CD4-positive, alpha-beta T cell treated with Interferon alpha-2 for 1 hour (primary cell): ENCODE measurements at places on chromosomes 12 and 14.

- peak; percentile 58 for DNase-seq
These were observed 4.8 kb downstream of the GUCY2C start for GRCh38 chr12:14691560-14691959.

GRCh38 chr14:100708425-100709288 lies 18.0 kb upstream of the DLK1 start:
- no peak for DNase-seq

GRCh38 chr12:107131832-107132616 lies 38.7 kb upstream of the CRY1 start:
- DNase-seq = peak; percentile 63

GRCh38 chr12:20701106-20701505 lies 6.0 kb downstream of the SLCO1C1 start:
- DNase-seq = no peak

DNA sequence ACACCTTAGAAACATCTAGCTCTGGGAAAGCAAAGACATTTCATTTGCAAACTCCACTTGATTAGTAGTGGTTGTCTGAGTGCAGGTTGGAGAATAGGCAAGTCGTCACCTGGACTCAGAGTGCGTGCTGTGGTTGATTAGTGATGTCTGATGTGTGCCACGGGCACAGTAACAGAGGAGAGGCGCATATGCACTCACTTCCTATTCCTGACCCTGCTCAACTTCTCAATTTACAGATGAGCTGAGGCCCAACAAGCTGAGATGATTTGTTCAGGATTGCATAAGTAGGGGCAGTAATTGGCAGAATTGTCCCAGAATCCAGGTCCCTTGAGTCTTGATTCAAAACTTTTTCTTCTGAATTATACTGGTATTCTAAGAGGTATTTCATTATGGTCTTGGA lies 44.9 kb downstream of the ADCK1 start:
- no peak for DNase-seq

DNA sequence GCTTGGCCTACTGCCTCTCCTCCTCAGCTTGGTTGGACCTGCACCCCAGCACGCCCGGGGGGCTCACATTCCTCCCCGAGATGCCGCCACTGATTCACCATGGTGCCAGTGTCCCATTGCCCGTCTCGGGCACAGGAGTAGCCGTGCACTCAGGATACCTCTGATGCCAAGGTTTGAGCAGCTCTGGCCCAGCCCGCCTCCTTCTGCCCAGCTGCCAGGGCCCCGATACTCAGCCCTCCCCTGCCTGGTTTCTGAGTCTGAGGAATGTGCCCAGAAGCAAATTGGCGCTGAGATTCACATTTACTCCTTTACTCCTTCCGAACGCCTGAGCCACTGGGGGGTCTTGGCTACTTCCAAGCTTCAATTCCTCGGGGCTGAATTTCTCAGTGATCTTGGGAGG lies 63.5 kb downstream of the NINJ2 start:
- DNase-seq = no peak

GRCh38 chr12:123942911-123943648 lies 29.6 kb downstream of the CCDC92 start:
- DNase-seq = no peak

DNA sequence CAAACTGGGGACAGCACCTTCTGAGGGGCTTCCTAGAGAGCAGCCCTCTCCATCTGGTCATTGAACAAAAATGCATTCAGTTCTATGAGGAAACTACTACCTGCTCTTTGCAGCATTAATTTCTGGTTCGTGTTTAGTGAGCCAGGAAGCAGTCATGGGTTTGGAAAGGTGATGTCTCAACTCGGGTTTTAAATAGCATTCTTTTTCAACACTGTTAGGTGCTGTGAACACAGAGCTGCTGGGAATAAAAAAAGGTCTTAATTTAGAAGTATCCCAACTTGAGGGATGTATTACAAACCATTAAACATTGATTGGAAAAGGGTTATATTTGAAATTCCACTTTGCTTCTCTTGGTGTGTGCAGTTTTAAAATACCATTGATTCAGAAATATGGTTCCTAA lies 9.3 kb downstream of the MYO1H start:
- no peak for DNase-seq

- no peak for DNase-seq
These were observed 21.2 kb upstream of the BATF start for GRCh38 chr14:75501080-75501479.

GRCh38 chr14:91249841-91250616 lies 5.5 kb upstream of the GPR68 start:
- peak; percentile 62 for DNase-seq

DNA sequence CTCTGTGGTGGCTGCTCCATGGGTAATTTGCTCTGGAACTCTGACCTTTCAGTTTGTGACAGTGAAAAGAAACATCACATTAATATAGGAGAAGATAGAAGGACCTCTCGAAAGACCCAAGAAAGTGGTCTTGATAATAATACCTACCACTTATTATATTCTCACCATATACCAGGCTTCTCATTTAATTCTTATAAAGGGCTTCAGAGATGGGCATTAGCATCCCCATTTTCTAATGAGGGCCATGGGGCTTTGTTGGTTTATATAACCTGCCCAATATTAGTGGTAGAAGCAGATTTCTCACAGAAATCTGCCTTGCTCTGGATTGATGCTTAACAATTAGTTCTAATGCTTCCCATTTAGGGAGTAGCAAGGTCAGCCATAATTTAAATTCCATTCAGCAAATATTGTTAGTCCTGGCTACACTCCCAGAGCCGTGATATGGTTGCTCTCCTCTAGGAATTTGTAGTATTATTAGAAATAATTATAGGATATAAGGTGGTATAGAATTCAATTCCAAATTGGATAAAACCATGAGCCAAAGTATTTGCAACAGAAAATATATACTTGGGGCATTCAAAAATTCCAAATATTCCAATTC lies 7.4 kb upstream of the AMIGO2 start:
- no peak for DNase-seq

DNA sequence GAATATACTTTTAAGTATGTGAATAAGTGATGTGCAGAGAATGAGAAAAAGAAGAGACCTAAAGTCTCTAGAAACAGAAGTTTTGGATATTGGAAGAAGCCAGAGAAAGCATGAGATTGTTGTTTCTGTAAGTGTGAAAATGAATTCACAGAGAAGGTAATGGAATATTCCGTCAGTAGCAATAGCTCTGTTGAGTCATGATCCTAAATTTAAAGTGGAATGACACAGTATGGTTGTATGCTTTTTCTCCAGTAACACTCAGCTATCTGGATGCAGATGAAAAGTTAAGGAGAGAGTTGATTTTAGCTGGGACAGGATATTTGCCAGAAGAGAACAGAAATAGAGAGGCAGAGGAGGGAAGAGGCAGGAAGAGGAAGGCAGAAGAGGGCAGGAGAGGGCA lies 1166.3 kb downstream of the GALC start:
- no peak for DNase-seq

DNA sequence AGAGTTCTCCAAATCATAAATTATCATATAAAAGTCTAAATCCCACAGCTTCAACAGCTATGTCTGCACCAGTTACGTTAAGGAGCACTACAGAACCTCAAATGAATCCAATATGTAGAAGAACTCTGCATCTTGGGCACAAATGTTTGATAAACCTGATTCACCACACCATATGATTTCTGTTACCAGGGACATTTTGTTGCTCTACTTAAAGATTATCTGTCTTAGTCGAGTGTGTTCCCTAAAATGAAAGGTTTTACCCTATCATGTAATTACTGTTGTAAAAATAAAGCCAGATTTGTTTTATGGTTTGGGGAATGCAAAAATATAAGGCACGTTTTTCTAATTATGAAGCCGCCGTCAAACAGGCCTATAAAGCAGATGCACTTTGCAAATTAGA lies 363.1 kb downstream of the EGLN3 start:
- no peak for DNase-seq

DNA sequence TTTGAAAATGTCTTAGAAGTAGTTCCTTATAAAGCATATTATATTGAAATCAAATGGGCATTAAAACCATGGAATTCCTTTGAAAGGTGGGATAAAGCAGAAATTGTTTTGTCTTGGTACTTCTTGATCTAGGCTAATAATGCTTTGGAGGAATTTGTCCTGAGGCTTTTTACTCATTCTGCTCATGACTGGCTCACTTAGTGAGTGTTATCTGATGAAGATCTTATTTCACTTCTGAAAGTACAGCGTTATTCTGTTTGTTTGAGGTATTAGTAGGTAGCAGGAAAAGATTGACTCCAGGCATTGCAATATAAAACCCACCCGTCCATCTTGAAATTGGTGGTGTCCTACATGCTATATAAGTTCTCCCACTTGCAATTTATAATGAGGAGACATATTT lies 5.5 kb downstream of the C12orf71 start:
- no peak for DNase-seq

- no peak for DNase-seq
These were observed 21.9 kb downstream of the RTN1 start for GRCh38 chr14:59848671-59849070.

DNA sequence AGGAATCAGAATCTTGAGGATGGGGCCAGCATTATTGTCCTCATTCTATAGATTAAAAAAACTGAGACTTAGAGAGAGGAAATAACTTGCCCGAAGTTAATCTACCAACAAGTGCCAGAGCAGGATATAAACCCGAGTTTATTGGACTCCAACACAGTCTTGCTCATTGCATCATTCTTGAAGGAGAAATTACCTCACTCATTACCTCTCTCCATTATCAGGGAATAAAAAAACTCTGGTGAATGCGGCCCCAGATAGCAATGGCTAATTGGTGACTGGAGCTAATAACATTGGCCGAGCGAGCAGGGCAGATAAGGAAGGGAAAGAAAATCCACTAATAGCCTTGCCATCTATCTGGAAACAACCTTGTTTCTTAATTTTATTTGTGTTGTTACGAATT lies 24.7 kb upstream of the TMED10 start:
- no peak for DNase-seq

DNA sequence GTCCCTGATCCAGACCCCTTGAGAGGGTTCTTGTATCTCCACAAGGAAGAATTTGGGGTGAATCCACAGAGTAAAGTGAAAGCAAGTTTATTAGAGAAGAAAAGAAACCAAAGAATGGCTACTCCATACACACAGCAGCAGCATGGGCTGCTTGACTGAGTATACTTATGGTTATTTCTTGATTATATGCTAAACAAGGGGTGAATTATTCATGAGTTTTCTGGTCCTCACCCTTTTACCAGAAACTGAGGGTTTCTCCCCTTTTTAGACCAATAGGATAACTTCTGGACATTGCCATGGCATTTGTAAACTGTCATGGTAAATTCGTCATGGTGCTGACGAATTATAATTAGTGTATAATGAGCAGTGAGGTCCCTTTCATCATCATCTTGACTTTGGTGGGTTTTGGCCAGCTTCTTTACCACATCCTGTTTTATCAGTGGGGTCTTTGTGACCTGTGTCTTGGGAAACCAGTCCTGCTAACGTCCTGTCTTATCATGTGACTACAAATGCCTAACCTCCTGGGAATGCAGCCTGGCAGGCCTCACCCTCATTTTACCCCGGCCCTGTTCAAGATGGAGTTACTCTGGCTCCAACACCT lies 121.9 kb downstream of the SPTSSA start:
- DNase-seq = no peak

GRCh38 chr14:87217023-87217422 lies 776.0 kb downstream of the GALC start:
- DNase-seq = no peak

GRCh38 chr14:20986811-20987210 lies 3.0 kb upstream of the METTL17 start:
- DNase-seq = no peak

GRCh38 chr12:49487605-49488004 lies 51.2 kb upstream of the KCNH3 start:
- no peak for DNase-seq

GRCh38 chr14:56862836-56863235 lies 52.6 kb upstream of the OTX2 start:
- no peak for DNase-seq

DNA sequence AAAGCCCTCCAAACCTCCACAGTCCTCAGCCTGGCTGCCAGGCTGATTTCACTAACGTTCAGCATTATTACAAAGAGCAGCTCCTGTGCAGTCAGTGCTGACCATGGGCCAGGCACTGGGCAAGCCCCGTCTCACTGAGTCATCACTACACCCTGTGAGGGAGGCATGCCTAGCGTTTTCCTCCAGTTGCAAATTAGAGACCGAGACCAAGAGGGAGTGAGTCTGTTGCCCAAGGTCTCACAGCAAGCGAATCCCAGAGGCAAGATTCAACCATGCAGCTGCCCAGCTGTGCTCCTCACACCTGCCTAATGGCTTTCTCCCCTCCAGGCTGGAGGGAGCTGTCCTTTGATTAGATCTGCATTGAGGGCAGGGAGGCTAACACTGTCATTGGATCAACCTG lies 229.3 kb upstream of the LHX5 start:
- no peak for DNase-seq

GRCh38 chr14:65228436-65228835 lies 126.1 kb upstream of the MAX start:
- no peak for DNase-seq

DNA sequence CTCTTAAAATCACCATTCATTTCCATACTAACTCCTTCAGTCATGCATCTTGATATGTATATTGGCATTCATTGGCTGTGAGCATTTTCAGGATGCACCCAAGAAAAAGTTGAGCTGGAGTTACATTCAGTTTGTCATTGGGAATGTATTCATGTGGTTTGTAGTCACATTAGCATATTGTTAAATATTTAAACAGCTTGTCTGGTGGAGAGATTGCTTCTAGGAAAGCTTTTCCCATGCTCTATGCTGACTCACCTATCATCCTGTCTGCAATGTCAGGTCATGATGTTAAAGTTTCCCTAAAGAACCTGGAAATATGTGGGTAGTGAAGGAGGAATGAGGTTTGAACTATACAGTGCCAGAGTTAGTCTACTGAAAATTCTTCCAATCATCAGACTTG lies 583.6 kb downstream of the GALC start:
- no peak for DNase-seq

- no peak for DNase-seq
These were observed 5.9 kb upstream of the TWF1 start for GRCh38 chr12:43812057-43812456.

- DNase-seq = no peak
These were observed 105.3 kb downstream of the SLC6A15 start for GRCh38 chr12:84807249-84807648.
